ENCODE measurements at places on chromosomes 3 and 15.

DNA sequence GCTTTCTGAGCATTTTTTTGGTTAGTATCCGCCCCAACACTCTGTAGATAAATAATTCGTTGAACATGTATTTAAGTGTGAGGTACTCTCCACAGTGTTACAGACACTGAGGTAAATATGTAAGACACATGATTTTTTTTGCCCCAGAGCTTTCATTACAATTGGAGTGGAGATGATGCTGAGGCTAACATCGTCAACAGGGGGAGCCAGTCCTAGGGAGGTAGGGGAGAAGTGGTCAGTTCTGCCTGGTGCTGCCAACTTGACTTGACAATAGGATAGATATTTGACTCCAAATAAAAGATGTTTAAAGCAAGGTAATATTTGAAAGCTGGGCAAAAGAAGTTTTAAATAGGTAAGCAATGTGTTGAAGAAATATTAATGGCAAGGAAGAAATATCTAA, 295.7 kb downstream of the UNC13C start:
- DNase-seq: no peak

GRCh38 chr15:48285329-48286214, 45.7 kb upstream of the DUT start:
- peak; percentile 60 for DNase-seq

GRCh38 chr3:101204246-101204645, 116.1 kb downstream of the IMPG2 start:
- DNase-seq: no peak

- no peak for DNase-seq
Measured at GRCh38 chr15:48622237-48622636, 23.3 kb downstream of the FBN1 start.

GRCh38 chr15:79582650-79583049, 150.5 kb downstream of the MINAR1 start:
- DNase-seq: no peak

GRCh38 chr3:138213398-138214085, 26.4 kb downstream of the ARMC8 start:
- DNase-seq: no peak

DNA sequence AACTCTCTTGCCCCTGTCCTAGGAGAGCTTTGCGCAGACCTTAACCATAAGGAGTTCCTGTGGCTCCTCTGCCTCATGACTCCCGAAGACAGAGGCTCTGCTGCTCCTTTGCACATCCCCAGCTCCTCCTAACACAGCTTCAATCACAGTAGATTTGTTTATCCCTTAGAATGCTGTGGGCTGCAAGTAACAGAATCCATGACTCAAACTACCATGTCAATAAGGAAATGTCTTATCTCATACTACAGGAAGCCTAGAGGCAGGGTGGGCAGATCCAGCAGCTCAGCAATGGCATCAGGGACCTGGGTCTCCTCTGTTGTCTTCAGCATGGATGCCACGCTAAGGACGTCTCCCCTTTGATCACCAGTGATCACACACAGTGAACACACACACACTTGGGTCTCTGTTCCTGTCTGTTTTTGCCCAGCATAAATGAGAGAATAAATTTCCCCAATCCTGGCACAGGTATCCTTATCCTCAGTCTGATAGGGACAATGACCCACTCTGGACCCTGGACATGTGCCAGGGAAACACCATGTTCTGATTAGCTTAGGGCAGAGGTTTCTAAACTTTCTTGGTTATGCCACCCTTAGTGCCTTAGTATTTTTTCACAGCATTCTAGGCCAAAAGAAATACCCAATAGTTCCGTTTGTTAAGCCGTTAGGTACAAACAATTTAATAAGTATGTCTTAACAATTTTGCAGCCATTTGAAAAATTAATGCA, 46.1 kb upstream of the MRPS22 start:
- DNase-seq: no peak

DNA sequence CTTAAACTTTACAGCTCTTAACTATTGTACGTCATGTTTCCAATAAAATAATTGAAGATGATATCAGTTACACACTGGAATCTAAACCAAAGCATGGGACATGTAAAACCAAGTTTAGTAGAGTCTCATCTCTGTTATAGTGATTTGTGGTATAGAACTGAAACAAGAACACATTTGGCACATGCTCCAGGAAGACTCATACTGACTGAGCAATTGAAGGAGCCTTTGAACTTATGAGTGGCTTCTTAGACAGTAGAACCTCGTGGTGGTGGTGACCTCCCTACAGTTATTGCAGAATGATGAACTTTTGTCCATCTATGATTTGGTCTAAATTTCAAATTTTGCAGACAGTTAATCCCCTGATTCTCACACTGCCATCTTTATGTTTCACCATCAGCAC, 729.7 kb downstream of the ROBO1 start:
- DNase-seq: no peak

GRCh38 chr15:83769411-83769999, 115.6 kb downstream of the ADAMTSL3 start:
- no peak for DNase-seq

DNA sequence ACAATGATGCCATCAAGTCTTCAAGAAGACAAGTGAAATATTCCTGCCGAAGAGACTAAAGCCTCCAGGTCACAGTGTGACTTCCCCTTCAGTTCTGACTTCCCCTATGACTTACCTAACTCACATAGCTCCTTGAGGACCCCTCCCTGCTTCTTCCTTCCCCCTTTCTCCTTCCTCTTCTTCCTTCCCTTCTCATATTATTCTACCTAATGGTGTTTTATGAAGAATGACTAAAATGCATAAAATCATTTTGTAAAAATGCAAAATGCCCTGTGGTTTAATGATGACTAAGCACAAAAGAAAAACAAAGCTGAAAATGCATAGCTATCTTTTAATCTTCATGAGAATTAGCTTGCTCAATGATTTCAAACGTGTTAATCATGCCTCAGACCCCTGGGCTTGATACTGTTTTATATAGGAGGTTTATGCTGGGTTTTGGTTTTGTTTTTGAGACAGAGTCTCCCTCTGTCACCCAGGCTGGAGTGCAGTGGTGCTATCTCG, 26.1 kb upstream of the TM4SF4 start:
- DNase-seq: no peak

- DNase-seq: no peak
Measured at GRCh38 chr3:30253832-30254231, 352.6 kb upstream of the TGFBR2 start.

- DNase-seq: no peak
Measured at GRCh38 chr15:94912760-94913159, 681.4 kb downstream of the MCTP2 start.

DNA sequence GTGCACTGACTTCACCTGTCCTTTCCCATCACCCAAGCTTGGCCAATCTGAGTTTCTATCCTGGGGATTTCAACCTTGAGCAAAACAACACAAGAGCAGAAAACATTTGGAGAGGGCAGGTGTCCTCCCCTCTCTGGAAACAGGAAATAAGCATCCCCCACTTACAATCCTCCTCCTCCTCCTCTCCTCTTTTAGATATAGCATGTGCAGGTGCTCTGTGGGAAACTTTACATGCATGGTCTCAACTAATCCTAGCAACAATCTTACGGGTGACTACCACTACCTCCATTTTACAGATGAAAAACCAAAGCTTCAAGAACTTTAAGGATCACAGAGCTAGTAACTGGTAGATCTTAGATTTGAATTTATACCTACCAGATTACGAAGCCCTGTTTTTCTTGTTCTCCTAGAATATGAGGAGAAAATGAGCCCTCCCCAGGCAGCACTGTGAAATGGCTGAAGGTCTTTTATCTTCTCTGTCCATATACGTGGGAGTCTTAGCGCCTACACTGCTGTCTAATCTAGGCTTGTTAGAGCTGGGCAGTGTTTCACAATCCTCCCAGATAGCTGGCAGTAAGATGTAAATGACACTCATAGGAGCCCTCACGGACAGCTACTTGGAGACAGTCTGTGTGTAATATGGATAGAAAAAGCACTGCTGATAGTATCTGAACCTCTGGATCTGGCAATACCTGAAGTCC, 301.2 kb upstream of the PROK2 start:
- no peak for DNase-seq

DNA sequence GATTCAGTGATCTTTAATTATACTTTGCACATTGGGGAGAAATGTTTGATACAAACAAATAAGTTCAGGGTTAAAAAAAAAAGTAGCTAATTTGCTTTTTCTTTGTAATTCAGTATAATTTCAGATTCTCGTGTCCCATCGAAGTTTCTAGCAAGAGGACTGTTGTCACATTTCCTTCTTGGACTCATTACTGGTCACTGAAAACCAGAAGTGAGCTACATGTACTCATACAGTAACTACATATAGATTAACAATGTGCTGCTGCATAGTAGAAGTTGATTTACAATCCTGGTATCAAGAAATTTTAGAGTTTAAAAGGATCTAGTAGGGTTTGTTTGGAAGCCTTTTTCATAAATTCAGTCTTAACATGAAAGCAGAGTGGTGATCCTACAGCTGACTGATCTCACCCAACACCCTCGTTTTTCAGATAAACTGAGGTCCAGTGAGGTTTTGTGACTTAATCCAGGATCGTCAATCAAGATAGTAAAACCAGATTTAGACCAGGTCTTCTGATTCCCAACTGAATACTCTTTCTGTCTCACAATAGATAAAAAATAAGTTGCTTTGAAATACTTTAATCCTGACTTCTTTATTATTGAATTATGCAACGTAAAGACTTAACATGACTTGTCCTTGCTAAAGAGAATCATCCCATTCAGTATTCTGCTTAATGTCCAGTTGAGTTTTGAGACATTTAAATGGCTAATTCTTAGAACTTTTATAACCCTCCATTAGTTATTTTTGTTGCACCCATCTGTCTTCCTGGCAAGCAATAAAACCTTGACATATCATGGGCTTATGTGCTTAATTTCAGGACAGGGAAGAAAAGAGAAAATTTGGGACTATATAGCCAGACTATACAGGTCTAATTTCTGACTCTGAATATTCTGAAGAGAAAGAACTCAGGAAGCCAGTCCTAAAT, 2.8 kb downstream of the SEC62 start:
- no peak for DNase-seq

- DNase-seq: no peak
Measured at GRCh38 chr15:22866079-22866478, 27.6 kb downstream of the NIPA2 start.

- DNase-seq: no peak
Measured at GRCh38 chr3:136728918-136729317, 23.3 kb downstream of the STAG1 start.

DNA sequence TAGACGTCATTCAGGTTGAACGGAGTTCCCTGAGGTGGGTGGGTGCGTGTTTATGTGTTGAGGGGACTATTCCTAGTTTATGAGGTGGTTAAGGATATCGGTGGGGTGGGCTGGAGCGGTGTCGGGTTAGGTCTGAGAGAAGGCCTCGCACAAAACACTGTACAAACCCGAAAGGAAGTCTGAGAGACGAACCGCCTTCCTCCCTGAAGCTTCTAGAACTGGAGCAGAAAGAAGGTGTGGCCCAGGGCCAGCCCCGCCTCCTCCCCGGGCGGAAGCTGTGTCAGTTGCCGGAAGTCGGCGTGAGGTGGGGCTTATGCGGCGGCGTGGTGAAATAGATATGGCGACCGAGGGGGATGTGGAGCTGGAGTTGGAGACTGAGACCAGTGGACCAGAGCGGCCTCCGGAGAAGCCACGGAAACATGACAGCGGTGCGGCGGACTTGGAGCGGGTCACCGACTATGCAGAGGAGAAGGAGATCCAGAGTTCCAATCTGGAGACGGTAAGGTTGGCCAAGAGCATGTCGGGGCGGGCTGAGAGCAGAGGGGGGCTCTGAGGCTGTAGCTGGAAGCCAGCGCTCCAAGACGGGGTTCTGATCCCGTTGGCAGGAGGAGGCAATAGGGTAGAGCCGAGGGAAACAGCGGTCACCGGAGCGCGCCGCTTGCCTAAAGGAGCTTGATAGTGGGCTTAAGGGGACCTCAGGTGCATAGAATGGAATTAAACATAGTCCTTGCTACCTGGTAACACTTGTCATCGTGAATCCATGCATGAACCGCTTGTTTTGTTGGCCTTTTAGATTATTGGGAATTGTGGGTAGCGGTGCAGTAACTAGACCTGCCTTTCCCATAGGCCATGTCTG, at the start of gene HYPK:
TSS of gene HYPK (plus strand) at position 314 of the 856 bp plus-strand sequence. CDS start at position 338, 24 bp downstream.
- DNase-seq: peak; percentile 63

DNA sequence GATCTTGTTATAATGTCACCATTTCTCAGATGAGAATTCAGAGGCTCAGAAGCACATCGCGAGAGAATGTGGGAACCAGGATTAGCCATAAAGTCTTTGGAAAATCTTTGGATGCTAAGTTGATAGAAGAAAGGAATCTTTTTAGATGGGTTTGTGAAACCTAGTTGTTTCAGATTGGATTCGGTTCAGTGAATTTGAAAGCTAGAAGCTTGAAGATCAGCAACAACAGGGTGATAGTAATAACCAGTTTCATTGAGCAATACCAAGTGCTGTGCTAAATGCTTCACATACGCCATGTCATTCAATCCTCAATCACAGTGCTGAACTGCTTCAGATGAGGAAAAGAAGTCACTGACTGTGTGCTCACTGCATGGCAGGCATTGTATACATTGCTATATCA, 47.4 kb upstream of the MITF start:
- no peak for DNase-seq

GRCh38 chr15:51092480-51093040, 2.1 kb downstream of the TNFAIP8L3 start:
- no peak for DNase-seq

GRCh38 chr15:51731549-51732267, 5.7 kb downstream of the LYSMD2 start:
- DNase-seq: no peak

GRCh38 chr15:41775651-41776050, 1.4 kb downstream of the MAPKBP1 start:
- DNase-seq: no peak

GRCh38 chr3:120170223-120170622, 76.0 kb upstream of the GSK3B start:
- no peak for DNase-seq

GRCh38 chr15:52228921-52229320, 37.7 kb upstream of the GNB5 start:
- no peak for DNase-seq

- no peak for DNase-seq
Measured at GRCh38 chr15:66356077-66356358, 467 bp downstream of the TIPIN start.

GRCh38 chr3:69032142-69032541, 18.7 kb upstream of the EOGT start:
- no peak for DNase-seq

DNA sequence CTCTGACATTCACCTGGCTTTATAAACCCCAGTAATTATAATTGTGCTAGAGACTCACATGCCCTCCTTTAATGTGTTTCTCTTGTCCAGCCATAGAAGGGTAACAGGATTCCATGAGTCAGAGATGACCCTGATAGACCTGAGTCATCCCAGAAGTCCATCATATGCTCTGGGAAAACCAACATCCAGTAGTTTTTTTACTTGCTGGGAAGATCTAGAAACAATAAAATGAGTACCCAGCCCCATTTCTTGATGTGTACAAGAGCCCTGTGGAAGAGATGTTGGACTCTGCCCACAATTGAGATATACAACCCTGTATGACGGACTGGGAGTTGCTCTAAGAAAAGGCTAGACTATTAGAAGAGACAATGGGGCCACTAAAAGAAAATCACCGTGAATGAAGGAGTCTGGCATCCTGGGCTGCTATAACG, 22.4 kb upstream of the THUMPD3 start:
- DNase-seq: no peak

Data from NCI-H1092 (cell line).